ENCODE measurements at places on chromosomes 6 and 20.

DNA sequence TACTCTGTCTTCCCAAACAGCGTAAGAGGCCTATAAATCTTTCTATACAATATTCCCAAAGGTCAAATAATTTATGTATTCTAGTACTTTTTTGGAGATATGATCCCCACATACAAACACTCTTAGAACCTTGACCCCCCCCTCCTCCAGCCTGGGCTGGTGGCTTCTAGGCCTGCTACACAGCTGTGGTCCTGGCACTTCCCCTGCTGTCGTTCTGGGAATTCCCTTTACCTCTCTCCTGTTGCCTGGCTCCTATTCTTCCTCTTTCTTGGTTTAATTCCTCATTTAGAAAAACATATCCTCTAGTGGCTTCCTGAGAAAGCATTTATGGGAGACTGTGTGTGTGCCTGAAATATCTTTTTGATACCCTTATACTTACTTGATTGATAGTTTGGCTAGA lies 4.1 kb upstream of the TXLNB start:
- no peak for DNase-seq

GRCh38 chr6:158667360-158667981 lies 17.6 kb downstream of the SYTL3 start:
- no peak for DNase-seq

DNA sequence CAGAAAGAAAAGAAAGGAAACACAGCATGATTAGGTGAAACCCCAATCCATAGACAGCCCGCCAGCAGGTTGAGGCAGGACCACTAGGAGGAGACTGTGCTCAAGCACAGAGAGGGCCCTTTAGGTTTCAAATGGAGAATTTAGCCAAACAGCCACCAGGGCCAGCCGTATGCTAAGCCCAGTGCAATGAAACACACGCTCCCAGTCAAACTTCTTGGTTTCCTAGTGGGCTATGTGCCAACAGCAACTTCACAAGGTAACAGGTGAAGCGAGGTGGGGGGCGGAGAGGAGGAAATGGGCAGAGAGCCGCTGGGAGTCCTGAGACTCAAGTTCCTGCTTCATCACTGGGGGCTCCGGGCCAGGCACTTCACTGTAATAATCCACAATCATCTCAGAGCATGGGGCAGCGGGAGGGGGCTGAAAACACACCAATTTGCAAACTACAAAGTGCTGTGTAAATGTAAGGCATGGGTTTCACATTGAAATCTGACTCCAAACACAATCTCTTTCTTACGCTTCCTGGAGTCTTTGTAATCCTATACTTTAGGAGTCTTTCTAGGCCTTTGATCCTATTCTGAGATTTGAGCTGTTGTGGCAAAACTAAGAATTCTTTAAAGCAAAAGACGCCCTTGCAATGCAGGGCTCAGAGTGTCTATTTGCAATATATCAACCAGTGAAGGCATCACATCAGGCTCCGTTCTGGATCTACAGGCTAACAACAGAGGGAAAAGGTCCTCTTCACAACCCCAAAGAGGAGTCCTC lies 117.3 kb downstream of the OPRM1 start:
- peak; percentile 79 for DNase-seq

- DNase-seq, result no peak
Measured at GRCh38 chr6:164211254-164211653, 796.7 kb downstream of the QKI start.

- DNase-seq, result no peak
Measured at GRCh38 chr6:13261464-13261994, 66.8 kb downstream of the TBC1D7 start.

- no peak for DNase-seq
Measured at GRCh38 chr6:25472306-25472705, 179.7 kb upstream of the SCGN start.

DNA sequence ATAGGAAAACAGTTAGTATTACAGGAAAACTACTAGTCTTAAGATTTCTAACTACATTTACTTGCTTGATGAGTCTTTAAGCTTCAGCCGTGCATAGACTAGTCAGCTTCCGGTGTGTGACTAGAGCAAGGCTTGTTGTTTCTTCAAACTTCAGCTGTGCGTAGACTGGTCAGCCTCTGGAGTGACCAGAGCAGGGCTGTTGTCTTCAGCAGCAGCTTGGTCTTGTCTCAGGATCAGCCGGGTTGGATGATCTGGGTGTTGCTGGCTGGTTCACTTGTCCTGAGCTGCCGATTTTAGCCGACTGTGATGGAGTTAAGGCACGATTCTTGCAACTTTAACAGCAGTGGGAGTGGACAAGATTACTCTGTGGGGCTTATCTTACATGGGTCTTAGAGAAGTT lies 44.7 kb downstream of the HLA-C start:
- DNase-seq, result no peak

- DNase-seq, result no peak
Measured at GRCh38 chr6:134503585-134504281, 185.8 kb upstream of the SGK1 start.

DNA sequence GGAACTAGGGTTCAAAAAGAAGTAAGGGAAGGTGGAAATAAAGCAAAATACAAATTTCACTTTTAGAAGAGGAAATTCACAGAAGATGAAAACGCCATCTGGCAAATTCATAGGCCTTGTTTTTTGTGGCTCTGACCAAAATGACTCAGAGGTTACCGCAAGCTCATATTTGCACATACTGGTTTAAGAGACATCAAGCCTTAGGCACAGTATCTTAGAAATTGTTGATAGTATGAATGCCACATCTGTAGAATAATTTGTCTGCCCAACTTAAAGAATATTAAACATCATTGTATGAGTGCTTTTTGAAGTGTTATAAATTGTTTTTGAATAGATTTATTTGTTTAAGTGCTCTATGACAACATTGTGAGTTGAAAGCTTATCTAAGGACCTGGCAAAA lies 10.6 kb downstream of the TAAR1 start:
- DNase-seq, result no peak

DNA sequence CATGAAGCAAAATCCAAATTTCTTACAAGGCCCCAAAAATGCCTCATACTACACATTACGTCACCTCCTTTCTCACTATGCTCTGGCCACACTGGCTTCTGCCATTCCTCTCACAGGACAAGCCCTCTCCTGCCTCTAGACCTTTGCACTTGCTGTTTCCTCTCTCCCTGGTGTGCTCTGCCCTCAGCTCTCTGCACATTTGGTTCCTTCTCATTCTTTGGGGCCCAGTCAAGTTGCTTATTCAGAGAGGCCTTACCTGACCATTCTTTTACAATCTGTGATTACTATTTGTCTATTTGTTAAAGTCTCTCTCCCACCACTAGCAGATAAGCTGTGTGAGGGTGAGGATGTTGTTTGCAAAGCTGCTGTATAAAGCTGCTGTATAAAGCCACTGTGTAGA lies 15.4 kb upstream of the GSTA4 start:
- DNase-seq, result no peak

DNA sequence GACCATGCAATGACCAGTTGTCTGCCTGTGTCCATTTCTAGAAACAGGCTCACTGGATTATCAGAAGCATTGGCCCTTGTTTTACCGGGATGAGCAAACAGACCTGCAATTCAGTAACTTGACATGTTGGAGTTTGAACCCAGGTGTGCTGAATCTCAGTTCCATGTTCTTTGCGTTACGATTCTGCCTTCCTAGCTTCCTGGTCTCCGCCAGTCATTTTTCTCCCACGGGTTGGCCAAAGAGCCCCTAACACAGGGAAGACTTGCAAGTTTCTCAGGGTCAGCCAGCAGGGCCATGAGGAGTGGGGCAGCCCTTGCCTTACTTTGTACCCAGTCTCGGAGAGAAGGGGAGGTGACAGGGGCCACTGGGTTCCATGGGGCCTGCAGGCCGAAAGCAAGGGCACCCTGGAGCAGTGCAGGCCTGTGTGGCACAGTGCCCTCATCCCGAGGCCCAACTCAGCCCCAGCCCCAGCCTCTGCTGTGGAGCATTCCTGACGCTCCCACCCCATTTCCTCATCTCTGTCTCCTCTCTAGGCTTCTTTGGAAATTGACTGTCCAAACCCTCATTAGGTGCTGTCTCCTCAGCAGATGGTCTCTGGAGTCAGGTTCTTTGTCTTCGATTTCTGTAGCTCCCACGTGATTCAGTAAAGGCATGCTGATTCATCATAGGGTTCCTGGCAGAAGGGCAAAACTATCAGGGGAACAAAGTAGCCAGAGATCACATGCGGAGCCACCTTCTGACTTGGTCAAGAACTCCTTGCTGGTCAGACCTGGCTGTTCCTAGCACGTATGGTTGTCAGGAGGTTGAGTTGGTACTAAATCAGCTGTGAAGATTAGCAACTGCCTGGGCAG lies 23.6 kb downstream of the CDS2 start:
- DNase-seq, result no peak

DNA sequence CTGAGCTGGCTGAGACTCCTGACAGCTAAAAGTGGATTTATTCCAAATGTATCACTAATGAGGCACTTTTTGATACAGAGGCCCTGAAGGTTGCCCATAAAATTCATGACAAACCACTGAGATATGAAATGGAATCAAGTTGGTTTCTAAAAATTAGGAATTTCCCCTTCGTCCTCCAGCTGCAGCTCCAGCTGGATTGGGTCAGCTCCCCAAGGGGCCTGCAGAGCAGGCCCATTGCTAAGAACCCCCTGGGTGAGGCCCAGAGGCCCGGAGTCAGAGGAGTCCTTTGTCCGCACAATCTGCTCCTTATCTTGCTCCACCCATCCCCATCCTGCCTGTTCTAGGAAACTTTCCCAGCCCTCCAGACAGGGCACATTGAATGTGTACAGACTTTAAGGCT lies 163.5 kb upstream of the TOP1 start:
- no peak for DNase-seq

All from activated CD4-positive, alpha-beta T cell treated with anti-CD3 and anti-CD28 coated beads for 48 hours (primary cell).